ENCODE measurements at places on chromosomes 4 and X. TPM values are rescaled to one million over a fixed set of nuclear protein-coding genes. Genes with fewer than 3 reads are reported as not detected.

Gene SSX1
- total RNA-seq: not detected

Gene TMEM154
- total RNA-seq: 0.25 TPM

Gene AKAP14
- not detected for total RNA-seq

Gene NDNF
- not detected for total RNA-seq

Gene RBBP7
- total RNA-seq: 233 TPM
